ENCODE measurements at places on chromosomes 5 and 9. TPM values are rescaled to one million over a fixed set of nuclear protein-coding genes. Genes with fewer than 3 reads are reported as not detected.

IFNB1 gene
- 1.2 TPM for total RNA-seq

GRCh38 chr5:3657364-3658022 is 61.9 kb downstream of the IRX1 start:
- H3K4me1 ChIP-seq: no peaks in the 10 kb centered on the region
- no peak overlapping the region for H3K4me3 ChIP-seq
- H3K27ac ChIP-seq: no peak overlapping the region
- no peaks in the 10 kb centered on the region for H3K27me3 ChIP-seq
- DNase-seq: no peak
- H3K36me3 ChIP-seq: no peaks in the 10 kb centered on the region

DNA sequence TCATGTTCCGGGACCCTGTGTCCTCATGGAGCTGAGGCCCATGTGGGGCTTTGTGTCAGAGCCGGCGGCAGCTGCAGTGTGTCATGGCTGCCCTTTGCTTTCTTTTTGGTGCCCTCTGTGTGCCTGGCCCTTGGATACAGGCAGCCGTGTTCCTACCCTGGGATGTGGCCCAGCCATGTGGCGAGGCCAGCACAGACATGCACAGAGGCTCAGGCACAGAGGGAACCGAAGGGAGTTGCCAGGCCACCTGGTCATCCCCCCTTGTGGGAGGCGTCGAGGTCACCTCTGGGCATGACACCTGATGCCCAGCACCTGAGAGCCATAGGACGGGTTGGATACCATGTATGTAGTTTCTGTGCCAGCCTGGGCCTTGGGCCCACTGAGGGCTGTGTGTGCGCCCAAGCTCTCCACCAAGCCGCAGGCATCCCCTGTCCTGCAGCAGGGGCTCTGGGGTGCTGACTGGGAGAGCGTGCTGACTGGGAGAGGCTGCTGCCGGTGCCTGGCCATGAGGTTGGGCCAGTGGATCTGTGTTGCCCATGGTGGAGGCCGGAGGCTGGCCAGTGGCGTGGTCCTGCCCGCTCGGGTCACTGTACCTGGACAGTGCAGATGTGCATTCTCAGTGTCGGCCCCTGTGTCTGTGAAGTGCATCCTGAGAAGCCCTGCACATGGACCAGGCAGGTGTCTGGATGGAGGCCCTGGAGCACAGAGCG is 4.8 kb downstream of the NKD2 start:
- peaks cover 27% of the 10 kb centered on the region for H3K27me3 ChIP-seq
- H3K36me3 ChIP-seq: no peaks in the 10 kb centered on the region
- no peak overlapping the region for H3K27ac ChIP-seq
- no peak overlapping the region for H3K4me3 ChIP-seq
- H3K4me1 ChIP-seq: peaks cover 4% of the 10 kb centered on the region
- no peak for DNase-seq

- H3K4me1 ChIP-seq: no peaks in the 10 kb centered on the region
- H3K4me3 ChIP-seq: no peak overlapping the region
Observed at GRCh38 chr5:153373130-153373498, 117.4 kb upstream of the GRIA1 start.

- no peak for DNase-seq
- H3K36me3 ChIP-seq: peaks cover 8% of the 10 kb centered on the region
- H3K27me3 ChIP-seq: no peaks in the 10 kb centered on the region
- H3K27ac ChIP-seq: no peak overlapping the region
- no peak overlapping the region for H3K4me3 ChIP-seq
Observed at GRCh38 chr5:132714456-132715307, 22.7 kb downstream of the KIF3A start.

- H3K27me3 ChIP-seq: peaks cover 60% of the 10 kb centered on the region
- peaks cover 5% of the 10 kb centered on the region for H3K4me1 ChIP-seq
- H3K27ac ChIP-seq: no peak overlapping the region
- no peaks in the 10 kb centered on the region for H3K36me3 ChIP-seq
Observed at GRCh38 chr5:112413611-112414010, 5.5 kb downstream of the EPB41L4A start.

DNA sequence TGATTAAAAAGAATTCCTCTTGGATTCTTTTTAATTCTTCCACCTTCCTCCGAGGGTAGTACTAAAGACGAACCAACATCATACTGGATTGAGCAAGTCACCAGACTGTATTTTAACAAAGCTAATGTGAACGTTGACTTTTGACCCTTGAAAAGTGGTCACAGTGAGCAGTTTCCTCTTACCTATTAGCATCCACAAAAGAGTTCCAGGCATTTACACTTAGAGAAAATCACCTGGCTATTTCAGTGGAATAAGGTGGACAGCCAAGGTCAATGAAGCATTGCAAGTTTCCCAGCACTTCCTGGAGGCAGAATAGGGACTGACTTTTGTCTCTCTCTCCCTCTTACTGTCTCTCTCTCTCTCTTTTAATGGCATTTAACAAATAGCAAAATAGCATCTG is 145.1 kb upstream of the DAB2 start:
- H3K27me3 ChIP-seq: peaks cover 13% of the 10 kb centered on the region
- no peak overlapping the region for H3K27ac ChIP-seq
- H3K4me1 ChIP-seq: peaks cover 2% of the 10 kb centered on the region
- H3K36me3 ChIP-seq: no peaks in the 10 kb centered on the region
- no peak for DNase-seq

- no peaks in the 10 kb centered on the region for H3K27me3 ChIP-seq
- no peak overlapping the region for H3K27ac ChIP-seq
- no peak overlapping the region for H3K4me3 ChIP-seq
- peaks cover 2% of the 10 kb centered on the region for H3K36me3 ChIP-seq
- peaks cover 19% of the 10 kb centered on the region for H3K4me1 ChIP-seq
Observed at GRCh38 chr5:56668996-56669395, 146.4 kb upstream of the MAP3K1 start.

DNA sequence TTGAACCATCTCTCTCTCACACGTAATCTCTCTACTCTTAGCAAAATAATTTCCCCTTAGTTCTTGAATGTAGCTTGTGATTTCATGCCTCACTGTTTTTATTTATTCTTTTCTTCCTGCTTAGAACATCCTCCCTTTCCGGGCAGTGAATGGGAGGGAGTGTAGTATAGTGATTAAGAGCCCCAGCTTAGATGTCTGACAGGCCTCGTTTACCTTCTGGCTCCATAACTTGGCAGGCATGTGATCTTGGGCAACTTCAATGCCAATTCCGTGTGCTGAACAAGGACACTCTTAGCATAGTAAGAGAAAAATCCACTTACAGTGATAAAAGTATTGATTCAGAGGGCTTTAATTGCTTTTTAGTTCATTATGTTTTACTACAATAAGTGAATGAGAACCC is 96.3 kb upstream of the TNPO1 start:
- H3K27ac ChIP-seq: no peak overlapping the region
- H3K27me3 ChIP-seq: peaks cover 3% of the 10 kb centered on the region
- H3K4me3 ChIP-seq: no peak overlapping the region
- H3K4me1 ChIP-seq: no peaks in the 10 kb centered on the region
- no peak for DNase-seq
